T-helper 1 cell (primary cell): ENCODE measurements at places on chromosomes 11 and 22.

DNA sequence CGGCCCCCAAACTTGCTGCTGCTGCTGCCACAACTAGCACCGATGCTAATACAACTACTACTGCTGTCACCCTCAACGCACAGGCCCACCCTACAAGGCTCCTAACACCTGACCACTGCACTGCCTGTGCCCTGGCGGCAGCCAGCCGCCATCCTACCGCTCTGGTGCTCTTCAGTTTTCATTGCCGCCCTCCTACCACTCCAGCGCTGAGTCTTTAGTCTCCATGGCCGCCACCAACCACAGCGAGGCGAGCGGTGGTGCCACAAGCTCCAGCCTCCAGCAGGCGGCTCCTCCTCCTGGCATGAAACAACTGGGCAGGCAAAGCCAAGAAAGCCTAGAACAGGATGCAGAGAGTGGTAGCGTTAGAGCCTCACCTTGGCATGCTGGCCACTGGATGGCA, 5.0 kb upstream of the RFPL3 start:
- DNase-seq: no peak

- DNase-seq: no peak
Measured at GRCh38 chr22:30866811-30867271, 101.7 kb downstream of the MORC2 start.

- no peak for DNase-seq
Measured at GRCh38 chr11:70200212-70200844, 2.8 kb upstream of the FADD start.

DNA sequence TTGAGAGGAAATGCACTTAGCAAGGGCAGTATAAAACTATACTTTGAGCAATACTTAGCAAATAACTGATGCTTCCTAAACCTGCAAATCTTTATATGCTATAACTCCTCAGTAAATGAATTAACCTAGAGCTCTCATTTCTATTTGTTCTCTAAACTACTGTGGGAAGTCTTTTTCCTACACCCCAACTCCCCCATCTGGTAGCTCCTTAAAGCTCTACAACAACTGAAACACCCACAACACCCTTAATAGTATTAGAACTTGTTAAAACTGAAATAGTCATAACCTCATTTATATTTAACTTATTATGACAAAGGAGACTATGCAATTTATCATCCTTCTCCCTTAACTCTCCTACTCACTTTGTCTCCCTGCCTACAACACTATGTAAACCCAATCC, 43.4 kb downstream of the GUCY1A2 start:
- no peak for DNase-seq

GRCh38 chr11:75184757-75185425, 34.0 kb downstream of the SLCO2B1 start:
- no peak for DNase-seq

GRCh38 chr11:76836613-76837291, 24.0 kb upstream of the ACER3 start:
- no peak for DNase-seq

- no peak for DNase-seq
Measured at GRCh38 chr11:111365722-111366559, 13.1 kb downstream of the POU2AF1 start.

DNA sequence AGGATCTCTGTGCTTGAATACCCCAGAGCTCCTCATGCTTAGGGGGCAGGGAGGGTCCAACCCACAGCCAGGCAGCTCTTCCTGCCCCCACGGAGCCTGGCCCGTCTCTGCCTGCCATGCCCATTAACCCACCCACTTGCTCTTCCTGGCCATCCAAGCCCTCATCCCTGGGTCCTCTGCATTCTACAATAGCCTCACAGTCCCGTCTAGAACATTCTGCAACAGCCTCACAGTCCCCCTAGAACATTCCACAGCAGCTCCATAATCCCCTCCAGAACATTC, 15.1 kb downstream of the TSPAN32 start:
- no peak for DNase-seq

GRCh38 chr11:34791780-34792542, 124.2 kb downstream of the APIP start:
- DNase-seq: no peak

DNA sequence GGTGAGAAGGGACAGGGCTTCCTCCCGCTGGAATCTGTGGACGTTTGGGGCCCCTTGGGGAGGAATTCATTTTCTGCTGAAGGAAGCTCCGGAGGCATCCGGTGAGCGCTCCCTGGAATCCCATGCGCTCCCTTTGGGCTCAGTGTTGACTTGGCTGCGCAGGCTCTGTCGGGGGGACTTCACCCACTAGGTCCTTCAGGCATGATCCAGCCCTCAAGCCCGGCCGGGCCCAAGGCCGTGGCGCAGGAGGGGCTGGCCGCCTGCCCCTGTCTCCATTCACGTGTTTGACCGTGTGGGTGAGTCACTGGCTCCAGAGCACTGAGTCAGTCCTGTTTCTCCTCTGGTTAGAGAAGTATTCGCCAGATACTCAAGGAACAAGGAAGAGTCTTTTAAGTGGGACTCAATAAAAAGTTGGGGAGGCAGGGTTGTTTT, 1.4 kb downstream of the CTTN start:
- no peak for DNase-seq

- DNase-seq: peak; percentile 23
Measured at GRCh38 chr11:10366568-10367331, 61.9 kb downstream of the ADM start.

GRCh38 chr11:76236092-76236999, 30.0 kb upstream of the WNT11 start:
- DNase-seq: peak; percentile 25

GRCh38 chr11:74453373-74453975, 13.9 kb downstream of the KCNE3 start:
- DNase-seq: peak; percentile 48

DNA sequence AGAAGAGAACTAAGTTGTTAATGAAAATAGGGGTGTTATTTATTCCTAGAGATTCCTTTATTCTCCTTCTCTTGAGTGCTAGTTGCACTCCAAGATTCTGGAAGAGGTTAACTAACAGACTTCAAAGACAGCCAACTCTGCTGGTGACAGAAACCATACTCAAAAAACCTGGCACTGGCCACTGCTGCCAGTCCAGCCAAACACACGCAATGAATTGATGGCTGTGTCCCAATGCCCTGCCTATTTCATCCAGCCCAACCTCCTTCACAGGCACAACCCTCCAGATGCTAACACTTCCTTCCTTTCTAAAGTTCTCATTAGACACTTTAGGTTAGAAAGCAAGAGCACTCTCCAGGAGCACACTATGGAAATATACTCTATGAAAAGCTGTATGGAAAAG, 150.8 kb upstream of the C11orf58 start:
- DNase-seq: no peak

GRCh38 chr11:64858467-64859263, 14.2 kb upstream of the CDC42BPG start:
- DNase-seq: peak; percentile 87

- DNase-seq: no peak
Measured at GRCh38 chr11:122306831-122307391, 190.9 kb upstream of the BLID start.

DNA sequence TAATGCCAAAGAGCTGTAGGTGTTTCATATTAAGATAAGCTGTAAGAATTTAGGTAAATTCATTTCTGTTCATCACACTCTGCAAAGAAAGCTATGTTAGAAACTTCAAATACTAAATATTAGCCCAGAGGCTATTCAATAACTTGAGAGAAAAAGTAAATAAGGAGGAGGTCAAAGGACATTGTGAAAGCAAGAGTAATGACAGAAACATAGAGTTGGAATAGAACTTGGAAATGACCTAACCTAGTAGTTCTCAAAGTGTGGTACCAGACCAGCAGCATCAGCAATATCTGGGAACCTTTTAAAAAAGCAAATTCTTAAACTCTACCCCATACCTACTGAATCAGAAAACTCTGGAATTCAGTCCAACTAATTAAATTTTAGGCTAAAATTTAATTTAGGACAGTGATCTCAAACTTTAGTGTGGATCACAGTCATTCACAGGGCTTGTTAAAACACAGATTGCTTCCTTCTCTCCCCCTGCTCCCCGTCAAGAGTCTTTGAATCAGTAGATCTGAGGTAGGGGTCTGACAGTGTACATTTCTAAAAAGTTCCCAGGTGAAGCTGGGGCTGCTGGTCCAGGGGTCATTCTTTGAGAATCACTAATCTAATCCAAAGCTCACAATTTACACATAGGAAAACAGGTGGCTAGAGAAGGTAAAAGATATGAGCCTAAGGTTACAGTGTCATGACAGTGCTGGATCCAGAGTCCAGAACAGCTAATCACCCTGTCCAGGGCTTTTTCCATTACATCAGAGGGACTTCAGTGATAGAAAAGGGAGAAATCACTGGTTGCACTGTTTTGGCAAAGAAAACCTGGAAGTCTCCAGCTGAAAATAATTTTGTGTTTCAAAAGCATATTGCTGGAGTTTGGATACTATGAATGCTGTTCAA, 241.1 kb downstream of the SOX6 start:
- DNase-seq: no peak

- DNase-seq: no peak
Measured at GRCh38 chr11:102457865-102458264, 5.3 kb upstream of the TMEM123 start.

- DNase-seq: no peak
Measured at GRCh38 chr11:30735946-30736345, 149.8 kb upstream of the MPPED2 start.
